ENCODE measurements at places on chromosomes 1 and 21.

GRCh38 chr1:109625176-109625575 lies 5.5 kb downstream of the AMPD2 start:
- DNase-seq, result no peak

GRCh38 chr1:210364479-210364878 lies 35.8 kb downstream of the HHAT start:
- DNase-seq, result no peak

- no peak for DNase-seq
Measured at GRCh38 chr1:151728151-151729054, 7.1 kb downstream of the RIIAD1 start.

- DNase-seq, result no peak
Measured at GRCh38 chr1:200305806-200306205, 104.0 kb downstream of the ZNF281 start.

- DNase-seq, result no peak
Measured at GRCh38 chr1:45762291-45762690, 11.8 kb upstream of the IPP start.

DNA sequence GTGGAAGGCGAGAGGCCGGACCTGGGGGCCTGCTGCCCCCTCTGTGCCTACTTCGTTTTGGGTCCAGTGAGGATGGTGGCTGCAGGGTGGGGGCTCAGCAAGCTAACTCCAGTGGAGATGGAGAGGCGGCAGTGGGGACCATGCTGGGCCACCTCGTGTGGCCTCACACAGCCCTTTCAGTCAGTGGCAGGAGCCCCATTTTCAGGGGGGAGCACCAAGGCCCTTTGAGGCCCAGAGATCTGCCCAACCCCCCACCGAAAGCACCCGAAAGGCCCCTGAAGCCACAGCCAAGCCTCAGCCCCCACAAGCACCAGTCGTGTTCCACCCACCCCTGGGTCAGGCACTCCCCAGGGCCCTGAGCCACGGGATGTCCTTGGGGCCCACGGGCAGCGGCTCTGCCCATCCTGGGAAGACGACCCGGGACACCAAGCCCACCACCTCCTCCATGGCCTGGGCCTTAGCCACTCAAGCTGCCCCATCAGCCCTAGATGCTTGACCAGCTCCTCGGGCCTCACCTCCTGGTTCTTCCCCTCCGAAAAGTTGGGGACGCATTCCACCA lies 345 bp downstream of the FTCD start:
- DNase-seq, result no peak

- DNase-seq, result no peak
Measured at GRCh38 chr1:100882698-100883097, 11.9 kb downstream of the EXTL2 start.

- no peak for DNase-seq
Measured at GRCh38 chr1:222996310-222996975, 146.6 kb downstream of the TLR5 start.

DNA sequence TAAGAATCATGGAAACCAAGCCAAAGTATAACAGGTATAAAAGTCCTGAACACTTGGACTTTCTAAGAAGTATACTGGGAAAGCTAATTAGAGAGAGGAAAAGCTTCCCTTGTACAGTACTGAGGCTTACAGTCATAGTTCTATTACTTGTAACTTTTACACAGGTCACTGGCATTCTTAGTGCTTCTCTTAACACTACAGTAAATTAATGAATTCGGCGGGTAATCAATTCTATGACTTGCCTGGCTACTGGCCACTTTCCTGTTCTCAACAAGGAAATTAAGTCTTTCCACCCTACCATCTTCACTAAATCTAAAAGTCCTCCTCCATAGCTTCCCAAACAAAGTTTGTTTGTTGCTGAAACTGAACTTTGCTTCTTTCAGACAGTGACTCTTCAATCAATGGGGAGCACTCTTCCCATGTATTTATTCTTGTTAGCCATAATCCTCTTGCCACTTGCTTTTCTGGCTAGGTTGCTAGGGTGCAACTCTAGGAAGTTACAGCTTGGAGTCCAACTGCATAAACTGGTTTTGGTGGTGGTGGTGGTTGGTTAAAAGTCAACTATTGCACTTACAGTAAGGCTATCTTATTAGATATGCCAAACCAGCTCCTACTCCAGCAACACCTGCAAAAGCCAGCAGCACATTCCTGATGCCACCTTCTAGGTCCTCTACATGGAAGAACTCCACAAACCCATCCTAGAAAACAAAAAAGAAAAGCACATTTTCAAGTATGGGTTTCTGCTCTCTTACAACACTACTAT lies 2.4 kb downstream of the MCL1 start:
- DNase-seq, result no peak
